ENCODE measurements at places on chromosomes 16 and 17. TPM values are rescaled to one million over a fixed set of nuclear protein-coding genes. Genes with fewer than 3 reads are reported as not detected.

- peak; percentile 86 for DNase-seq
These were observed at the start of gene THAP11 for GRCh38 chr16:67841816-67842508. Gene THAP11 (plus strand): TSS chr16:67842320. CDS start chr16:67842555, 235 bp downstream.

- DNase-seq, result no peak
These were observed 1.6 kb downstream of the CD7 start for GRCh38 chr17:82315703-82316358.

GRCh38 chr17:62891659-62892058, 74.4 kb upstream of the TANC2 start:
- DNase-seq, result no peak

DNA sequence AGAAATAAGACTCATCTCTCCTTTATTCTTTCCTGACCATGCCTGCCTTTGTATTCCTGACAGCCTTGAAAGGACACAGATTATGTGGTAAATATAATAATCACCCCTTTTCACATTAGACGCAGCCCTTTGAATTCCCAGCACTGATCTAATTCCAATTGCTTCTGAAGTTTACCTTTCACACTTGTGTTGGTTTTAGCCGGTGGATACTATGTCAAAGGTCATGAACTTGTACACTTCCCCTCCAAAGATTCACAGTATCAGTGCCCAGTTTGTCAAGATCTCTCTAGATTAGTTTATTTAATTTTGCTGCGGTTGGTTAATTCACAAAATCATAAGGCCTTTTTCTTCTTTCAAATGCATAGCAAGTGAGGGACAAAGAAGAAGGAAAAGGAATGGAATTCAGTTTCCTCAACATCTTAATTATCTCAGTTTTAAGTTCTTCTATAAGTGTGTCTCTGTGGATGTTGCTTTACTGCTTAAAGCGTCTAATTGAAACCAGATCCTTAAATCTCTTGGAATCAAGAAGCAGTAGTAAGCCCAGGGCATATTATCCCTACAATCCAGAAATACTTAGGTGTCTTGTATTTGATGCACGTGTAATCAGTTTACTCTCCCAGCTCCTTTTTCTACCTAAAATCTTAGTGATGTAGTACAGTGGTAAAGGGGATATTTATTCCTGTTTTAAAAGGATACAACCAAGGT, 174.3 kb upstream of the TBX2 start:
- DNase-seq, result no peak

DNA sequence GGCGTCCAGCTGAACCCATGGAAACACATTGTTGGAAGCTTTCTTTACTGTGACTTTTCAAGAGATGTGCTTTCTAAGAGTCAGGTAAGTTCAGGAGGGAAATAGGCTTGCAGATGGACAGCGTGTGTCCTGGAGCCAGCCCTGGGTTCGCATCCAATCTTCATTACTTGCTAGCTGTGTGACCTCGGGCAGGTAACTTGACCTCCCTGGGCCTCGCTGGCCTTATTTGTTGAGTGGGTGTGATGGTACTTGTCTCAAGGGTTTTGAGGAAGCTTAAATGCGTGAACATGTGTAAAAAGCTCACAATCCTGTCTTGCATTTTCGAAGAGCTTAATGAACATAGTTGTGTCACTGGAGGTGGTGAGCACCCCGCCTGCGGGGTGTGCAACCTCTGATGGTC, 11.8 kb downstream of the ADGRG1 start:
- DNase-seq, result no peak

GRCh38 chr16:53220585-53220984, 165.8 kb downstream of the CHD9 start:
- peak; percentile 53 for DNase-seq

GRCh38 chr16:89002851-89003830, 26.1 kb upstream of the CBFA2T3 start:
- no peak for DNase-seq

GRCh38 chr16:73057291-73058210, 9.6 kb upstream of the ZFHX3 start:
- no peak for DNase-seq

GRCh38 chr17:59527325-59527917, 38.0 kb upstream of the DHX40 start:
- no peak for DNase-seq

DNA sequence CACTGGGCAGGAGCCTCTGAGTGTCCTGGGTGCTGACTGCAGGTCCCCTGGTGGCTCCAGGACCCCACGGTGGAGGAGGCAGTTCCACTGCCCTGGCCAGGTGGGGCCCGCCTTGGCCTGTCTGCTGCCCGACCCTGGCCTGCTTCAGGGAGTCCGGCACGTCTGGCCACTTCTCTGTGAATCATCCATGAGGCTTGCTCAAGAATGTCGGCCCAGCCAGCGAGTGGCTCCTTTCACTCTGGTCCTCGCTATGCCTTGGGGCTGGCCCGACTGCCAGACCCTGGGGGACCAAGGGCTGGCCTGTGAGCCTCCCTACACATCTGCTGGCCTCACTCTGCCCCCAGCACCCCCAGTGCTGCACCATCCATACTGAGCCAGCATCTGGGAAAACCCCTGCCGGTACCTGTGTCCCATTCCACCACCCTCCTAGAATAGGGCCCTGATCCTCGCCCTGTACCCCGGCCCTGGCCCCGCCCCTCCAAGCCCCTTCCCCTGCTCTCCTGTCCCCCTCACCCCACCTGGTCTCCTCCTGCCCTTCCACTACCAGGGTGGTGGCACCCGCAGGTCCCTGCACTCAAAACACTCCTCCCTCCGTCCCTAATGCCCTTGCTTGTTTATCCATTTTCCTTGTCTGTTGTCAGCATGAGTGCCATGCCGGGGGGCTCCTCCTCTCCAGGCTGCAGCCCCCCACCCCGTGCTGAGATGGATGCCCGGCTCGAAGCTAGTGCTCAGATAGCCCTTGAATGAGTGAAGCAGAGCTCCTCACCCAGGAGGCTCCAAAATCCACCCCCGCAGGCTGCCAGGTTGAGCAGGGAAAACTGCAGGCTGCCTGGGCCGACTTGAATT, 35.5 kb downstream of the ADCY7 start:
- peak; percentile 91 for DNase-seq

DNA sequence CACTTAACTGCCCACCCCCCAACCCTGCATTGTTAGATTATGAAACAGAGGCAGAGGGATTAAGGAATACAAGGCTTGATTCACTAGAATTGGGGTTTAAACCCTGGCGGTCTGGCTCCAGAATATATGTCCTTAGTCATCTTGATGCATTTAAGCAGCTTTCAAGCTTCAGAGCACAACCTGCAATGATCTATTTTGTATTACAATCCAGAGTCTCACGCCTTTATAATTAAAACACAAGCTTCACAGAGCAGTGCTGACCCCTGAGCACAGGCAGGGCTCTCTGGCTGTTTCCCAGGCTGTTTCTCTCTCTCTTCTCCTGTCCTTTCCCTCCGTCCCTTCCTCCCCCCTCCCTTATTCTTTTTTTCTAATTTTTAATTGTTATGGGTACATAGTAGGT, 209.1 kb downstream of the SPECC1 start:
- no peak for DNase-seq

GRCh38 chr17:31283841-31284240, 13.2 kb downstream of the OMG start:
- DNase-seq, result no peak

DNA sequence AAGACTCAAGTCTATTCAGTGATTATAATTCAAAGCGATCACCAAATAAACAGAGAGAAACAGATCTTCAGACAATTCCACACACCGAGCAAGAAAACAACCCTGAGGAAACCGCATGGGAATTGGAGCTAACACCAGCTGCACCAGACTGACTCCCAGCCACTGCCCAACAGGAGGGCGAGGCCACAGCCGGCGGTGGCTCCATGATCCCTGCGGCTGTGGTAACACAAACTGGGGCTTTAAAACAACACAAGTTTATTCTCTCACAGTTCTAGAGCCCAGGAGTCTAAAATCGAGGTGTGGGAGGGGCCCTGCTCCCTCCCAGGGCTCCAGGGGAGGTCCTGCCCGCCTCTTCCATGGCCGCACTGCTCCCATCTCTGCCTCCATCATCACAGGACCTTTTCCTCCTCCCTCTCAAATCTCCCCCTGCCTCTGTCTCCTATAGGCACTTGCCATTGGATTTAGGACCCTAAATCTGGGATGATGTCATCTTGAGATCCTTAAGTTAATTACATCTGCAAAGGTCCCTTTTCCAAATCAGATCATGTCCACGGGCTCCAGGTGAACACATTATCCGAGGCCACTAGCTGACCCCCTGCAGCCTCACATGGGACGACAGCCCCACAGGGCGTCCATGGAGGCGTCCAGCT, 9.7 kb upstream of the HEXD start:
- DNase-seq, result no peak

DNA sequence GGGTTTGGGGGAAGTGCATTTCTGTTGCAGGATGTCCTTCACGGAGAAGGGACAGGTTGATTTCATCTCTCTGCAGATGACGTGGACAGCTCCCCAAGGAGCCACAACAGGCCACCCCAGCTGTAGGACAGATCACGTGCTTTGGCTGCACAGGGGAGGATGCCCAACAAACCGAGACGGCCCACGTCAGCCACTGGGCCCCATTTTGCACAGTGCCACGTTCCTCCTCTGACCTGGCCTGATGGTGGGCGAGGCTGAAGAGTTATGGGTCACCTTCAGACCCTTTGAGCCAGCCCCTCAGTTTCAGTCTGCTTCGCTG, 9.0 kb upstream of the RHBDL3 start:
- no peak for DNase-seq

GRCh38 chr17:6927290-6928126, 68.3 kb upstream of the ALOX12 start:
- peak; percentile 93 for DNase-seq

DNA sequence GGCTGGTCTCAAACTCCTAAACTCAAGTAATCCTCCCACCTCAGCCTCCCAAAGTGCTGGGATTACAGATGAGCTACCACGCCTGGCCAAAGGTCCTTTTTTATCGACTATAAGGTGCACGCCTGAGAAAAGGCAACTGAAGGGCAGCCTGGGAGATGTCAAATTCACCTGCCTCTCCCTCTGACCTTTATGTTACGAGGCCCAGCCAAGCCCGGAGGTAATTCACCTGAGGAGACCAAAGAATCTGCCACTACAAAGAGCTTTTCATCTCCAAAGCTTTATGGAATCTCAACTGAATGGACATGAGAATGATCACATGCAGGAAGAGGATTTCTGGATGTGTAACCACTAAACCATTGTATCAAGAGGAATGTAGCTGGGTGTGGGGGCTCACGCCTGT, 37.2 kb downstream of the LYRM1 start:
- DNase-seq, result no peak

DNA sequence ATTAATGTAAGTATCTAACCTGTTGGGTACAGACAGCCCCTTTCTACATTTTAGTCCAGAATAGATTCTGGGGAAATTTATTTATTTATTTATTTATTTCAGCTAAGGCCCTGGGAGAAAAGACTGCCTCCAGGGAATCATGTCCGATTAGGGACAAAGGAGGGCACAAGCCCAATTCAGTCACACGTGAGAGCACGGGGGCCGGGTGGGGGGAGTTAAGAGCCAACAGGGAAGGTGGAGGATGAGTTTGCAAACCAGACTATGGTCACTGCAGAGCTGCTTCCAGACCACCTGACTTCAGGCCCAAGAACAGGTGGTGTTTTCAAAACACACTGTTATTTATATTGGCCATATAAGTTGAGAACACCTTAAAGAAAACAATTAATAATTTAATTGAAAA, 1.6 kb upstream of the ZFHX3 start:
- DNase-seq, result no peak

- DNase-seq, result peak; percentile 67
These were observed 88.8 kb downstream of the LITAF start for GRCh38 chr16:11497851-11498289.

DNA sequence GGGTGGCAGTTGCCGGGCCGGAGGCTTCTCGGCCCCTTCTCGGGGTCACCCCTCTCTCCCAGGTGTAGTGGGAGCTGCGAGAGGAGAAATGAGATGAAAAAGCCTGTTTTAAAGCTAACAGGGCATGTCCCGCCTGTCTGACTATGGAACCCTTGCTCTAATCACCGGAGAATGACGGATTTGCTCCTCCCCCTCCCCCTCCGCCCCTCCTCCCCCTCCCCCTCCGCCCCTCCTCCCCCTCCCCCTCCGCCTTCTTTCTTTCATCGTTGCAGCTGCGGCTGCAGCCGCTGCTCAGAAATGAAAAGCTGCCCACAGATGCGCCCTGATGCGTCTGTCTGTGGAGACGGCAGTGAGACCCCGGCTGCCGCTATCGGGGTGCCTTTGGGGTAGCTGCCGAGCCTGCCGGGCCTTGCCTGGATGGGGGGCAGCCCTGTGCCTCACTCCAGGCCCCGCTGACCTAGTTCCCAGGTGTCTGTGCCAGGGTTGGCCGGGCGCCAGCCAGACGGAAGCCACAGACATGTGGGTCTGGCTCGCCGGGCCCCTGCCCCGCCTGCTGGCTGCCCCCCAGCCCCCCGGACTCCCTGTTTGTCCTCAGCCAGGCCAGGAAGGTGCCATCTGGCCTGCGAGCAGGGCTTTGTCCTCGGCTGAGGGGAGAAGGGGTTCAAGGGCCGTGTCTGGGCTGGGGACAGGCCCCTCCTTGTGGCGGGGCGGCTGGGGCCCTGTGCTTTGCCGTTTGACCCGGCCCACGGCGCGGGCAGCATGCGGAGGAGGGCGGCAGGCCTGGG, 37.7 kb downstream of the GINS2 start:
- peak; percentile 32 for DNase-seq

DNA sequence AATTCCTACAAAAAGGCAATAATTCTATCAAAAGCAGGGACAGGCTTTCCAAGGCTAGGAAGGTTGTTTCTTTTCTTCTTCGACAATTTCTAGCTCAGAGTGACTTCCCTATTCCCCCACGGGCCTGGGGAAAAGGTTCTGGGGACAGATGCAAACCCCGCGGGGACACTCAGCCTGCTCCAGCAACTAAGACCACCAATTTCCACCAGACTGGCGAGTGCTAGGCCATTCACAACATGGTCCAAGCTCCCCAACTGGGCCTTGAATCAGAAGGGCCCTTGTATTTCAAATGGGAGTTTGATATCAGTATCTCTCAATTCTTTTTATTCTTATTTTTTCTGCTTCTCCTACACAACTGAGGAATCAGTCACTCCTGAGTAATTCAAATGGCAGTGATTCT, 86.7 kb downstream of the USP31 start:
- DNase-seq, result no peak

- DNase-seq, result no peak
These were observed 18.7 kb upstream of the DHX8 start for GRCh38 chr17:43465049-43465448.

GRCh38 chr16:1828645-1829410, 1.8 kb downstream of the FAHD1 start:
- no peak for DNase-seq

DNA sequence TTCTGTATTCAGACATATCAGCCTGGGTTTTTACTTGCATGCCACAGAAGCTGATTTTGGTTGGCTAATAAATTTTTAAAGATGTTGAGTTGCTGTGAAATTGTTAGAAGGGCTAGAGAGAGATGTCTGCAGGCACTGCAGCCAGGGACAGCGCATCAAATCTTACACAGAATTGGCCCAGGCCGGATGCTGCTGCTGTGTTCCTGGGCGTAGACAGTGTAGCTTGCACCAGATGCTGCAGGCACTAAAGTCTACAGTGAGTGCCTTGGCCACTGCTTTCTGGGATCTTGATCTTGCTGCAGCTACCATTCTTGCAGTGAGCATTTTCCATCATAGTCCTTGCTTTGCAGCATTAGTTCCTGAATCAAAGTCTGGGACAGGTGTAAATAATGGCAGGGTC, 169.9 kb downstream of the SPECC1 start:
- DNase-seq, result no peak

GRCh38 chr16:51355195-51355594, 204.1 kb upstream of the SALL1 start:
- no peak for DNase-seq

CES1 gene
- 41.1 TPM for total RNA-seq

GPR179 gene
- total RNA-seq, result under 0.01 TPM

CA5A gene
- not detected for total RNA-seq

COPZ2 gene
- 49.8 TPM for total RNA-seq

OTOP2 gene
- not detected for total RNA-seq

PRR35 gene
- not detected for total RNA-seq

Data from fibroblast of lung (primary cell).